ENCODE measurements at places on chromosomes 2 and 18. TPM values are rescaled to one million over a fixed set of nuclear protein-coding genes. Genes with fewer than 3 reads are reported as not detected.

Gene ATP6V1C2
- not detected for total RNA-seq

Gene SRD5A2
- total RNA-seq: 0.64 TPM

Gene IL36B
- not detected for total RNA-seq

Gene EIF2AK2
- total RNA-seq: 32.9 TPM

Gene KCNF1
- 8.4 TPM for total RNA-seq

Gene FLACC1
- total RNA-seq: 1.1 TPM

Gene DNMT3A
- total RNA-seq: 177 TPM

Gene CCDC85A
- total RNA-seq: 16.4 TPM

Gene CDCA7
- 13.0 TPM for total RNA-seq

Gene PSMA8
- not detected for total RNA-seq

Gene KCNK3
- total RNA-seq: not detected

Gene ALPG
- total RNA-seq: not detected

DNA sequence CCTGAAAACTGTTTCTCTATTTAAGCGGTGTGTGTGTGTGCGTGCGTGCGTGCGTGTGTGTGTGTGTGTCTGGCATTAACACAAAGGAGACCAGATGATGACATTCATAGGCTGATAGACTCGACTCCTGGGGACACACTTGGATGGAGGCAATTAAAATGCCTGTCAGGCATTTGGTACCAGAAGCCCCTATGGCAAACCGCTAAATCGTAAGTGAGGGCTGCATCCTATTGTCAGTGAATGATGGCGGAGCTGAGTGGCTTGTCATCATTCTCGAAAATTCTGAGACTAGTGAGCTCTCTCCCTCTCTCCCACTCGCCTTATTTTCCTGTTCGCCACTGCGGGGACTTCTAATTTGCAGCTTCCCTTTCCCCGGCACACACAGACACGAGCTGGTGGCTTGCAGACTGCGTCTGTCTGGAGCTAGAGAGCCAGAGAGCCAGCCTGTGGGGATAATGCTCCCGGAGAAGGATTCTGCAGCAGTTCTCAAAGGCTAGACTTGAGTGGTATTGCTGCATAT is 155.4 kb downstream of the MAP2 start:
- peak; percentile 10 for DNase-seq

- DNase-seq: no peak
Measured at GRCh38 chr2:204946892-204947291, 401.6 kb downstream of the PARD3B start.

DNA sequence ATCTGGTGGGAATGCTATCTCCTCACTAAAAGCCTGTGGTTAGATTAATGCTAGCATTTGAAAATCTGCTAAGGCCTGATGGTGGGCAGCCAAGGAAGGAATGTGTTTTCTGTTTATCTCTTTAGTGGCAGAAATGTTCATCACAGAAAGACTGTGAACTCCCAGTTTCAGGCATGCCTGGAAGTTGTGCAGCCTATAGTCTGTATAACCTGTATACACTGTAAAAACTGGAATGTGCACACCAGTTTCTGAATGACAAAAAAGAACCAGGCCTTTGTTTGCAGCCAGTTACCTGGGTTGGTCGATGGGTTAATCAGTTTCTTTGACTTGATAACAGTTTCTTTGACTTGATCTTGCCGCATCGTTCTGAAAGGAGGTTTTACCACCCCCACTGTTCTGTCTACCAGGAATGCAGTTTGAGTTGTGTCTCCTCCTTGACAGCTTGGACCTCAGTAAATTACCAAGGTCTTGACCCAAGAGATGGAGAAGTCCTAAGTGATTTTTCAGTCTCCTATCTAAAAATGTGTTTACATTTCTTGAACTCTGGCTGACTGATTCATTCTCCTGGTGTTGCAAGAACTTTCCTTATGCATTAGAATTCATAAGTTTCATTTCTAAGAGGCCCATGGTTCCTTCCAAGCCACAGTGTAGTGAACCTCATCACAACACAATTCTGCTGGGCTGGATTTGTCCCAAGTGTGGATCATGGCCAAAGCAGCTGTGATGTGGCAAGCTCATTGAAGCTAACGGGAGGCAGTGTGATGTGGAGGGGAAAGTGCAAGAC is 62.2 kb downstream of the KIAA2012 start:
- no peak for DNase-seq

DNA sequence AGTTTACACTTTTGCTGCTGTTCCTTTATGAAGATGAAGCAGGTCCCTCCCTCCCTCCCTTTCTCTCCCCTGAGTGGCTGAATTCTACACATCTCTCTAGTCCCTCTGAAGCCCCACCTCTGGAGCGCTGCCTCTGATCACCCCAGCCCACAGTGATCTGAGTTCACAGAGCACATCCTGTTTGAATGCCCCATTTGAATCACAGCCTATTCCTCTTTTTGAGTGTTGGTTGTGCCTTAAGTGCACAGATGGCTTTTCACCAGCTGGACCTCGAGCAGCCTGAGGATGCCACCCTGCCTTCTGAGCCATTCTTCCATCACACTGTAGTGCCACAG is 87.1 kb downstream of the ITGB1BP1 start:
- DNase-seq: no peak

DNA sequence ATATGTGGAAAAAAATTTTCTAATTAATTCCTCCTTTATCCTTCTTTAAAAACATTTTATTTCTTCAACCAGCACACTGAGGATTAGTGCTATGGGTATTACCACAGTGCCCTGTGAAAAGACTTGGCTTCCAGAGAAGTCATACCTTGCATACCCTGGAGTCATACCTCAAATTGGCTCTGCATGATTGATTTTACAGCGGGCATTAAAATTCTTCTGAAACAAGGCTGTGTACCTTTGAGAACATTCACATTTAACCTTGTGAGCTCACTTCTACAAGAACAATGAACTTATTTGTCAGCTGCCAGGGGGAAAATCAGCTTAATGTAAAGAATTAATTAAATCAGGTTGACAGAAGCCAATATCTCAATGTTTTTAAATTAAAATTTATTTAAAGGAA is 44.6 kb downstream of the SLC35F5 start:
- no peak for DNase-seq

DNA sequence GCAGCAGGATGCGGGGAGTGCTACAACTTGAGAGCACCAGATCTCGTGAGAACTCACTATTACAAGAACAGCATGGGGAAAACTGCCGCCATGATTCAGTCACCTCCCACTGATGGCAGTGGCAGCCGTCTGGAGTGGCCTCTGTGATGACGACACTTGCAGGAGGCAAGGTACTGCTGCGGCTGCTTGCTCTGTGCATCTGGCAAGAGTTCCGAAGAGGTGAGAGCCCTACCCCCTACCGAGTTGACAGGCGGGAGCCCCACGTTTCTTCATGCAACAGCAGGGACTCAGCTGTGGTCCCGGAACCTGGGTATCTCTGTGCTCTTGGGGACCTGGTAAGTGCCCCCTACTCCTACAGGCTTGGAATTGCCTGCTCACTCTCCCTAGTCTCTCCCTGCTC is 1672.7 kb upstream of the TMEFF2 start:
- DNase-seq: no peak

DNA sequence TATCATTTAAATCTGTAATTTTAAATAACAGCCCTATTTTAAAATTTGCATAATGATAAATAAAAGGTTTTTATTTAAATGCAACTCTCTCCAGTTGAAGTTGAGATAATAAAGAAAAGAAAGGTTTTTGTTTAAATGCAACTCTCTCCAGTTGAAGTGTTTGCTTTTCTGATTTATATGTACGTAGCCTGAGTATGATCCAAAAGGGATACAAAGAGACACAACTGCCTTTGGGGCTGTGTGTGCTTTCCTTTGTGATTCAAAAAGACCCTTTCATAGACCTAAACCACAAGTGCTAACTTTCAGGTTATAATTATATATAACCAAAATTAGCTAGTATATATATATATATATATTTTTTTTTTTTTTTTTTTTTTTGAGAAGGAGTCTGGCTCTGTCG is 76.2 kb upstream of the MFF start:
- DNase-seq: no peak

- DNase-seq: no peak
Measured at GRCh38 chr2:28709101-28709500, 42.5 kb upstream of the PPP1CB start.

DNA sequence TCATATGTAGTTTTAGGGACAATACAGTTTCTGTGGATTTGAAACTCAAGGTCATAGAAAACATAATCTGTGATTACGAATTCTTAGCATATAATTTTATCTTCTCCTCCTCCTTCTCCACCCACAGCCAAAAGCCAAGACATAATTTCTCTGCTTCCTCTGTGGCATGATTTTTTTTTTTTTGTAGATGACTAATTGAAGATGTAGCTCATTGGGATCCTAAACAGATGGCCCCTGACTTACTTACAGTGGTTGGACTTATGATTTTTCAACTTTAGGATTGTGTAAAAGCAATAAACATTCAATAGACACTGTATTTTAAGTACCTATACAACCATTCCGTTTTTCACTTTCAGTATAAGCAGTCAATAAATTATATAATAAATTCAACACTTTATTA is 42.3 kb downstream of the FSIP2 start:
- DNase-seq: no peak

- DNase-seq: no peak
Measured at GRCh38 chr2:237294460-237294859, 119.5 kb downstream of the COL6A3 start.

DNA sequence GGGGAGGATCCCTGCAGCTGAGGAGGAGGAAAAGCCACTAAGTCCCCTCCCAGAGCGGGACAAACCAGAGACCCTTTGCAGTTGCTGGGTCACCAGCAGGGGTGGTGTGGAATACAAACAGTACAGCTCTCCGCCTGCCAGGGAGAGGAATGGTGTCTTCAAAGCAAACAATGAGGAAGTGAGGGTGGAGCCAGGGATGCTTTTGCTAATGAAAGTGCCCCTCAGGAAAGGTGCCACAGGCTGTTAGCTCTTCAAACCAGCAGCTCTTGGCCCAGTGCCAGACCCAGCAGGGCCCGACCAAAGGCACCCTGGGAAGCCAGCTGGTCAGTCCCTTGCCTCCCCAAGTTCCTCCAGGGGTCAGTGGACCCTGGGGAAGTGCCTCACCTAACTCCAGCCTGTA is 102.8 kb downstream of the HIBCH start:
- peak; percentile 22 for DNase-seq

- no peak for DNase-seq
Measured at GRCh38 chr2:74269667-74270066, 71.3 kb downstream of the MTHFD2 start.

- no peak for DNase-seq
Measured at GRCh38 chr2:111143843-111144198, 23.1 kb downstream of the BCL2L11 start.

GRCh38 chr2:24512404-24512803 is 21.4 kb downstream of the NCOA1 start:
- DNase-seq: no peak

GRCh38 chr2:12774395-12774727 is 57.6 kb downstream of the TRIB2 start:
- no peak for DNase-seq

DNA sequence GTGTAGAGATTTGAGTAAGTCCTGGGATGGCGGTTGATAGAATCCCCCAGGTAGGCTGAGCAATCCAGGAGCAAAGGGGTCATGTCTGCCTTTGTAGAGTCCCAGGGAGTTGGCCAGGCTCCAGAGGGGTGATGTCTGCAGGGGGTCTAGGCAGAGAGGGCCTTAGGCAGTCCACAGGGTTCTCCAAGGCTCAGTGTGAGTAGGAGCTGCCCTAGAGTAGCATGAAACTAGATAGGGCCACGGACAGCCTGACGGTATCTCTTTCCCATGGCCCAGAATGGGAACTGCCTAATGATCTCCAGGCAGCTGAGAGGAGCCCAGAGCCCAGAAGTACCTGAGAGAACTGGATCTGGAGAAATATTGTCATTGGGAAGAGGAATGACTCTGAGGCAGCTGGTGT is 9.0 kb upstream of the FAM136A start:
- DNase-seq: no peak

DNA sequence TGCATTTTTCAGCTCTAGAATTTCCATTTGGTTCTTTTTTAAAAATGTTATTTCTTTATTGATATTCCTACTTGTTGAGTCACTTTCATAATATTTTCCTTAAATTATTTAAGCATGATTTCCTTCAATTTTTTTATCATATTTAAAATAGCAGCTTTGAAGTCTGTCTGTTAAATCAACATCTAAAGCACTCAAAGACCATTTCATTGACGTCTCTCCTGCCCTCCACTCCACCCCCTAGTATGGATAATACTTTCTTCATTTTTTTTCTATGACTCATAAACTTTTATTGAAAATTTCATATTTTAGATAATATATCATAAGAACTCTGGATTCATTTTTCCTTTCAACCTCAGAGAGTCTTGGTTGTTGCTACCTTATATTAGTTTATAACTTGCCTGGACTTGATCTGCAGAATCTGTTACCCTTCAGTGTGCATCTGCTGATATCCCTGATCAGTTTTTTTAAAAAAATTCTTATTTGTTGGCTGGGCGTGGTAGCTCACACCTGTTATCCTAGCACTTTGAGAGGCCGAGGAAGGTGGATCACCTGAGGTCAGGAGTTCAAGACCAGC is 59.0 kb upstream of the ZNF396 start:
- no peak for DNase-seq

DNA sequence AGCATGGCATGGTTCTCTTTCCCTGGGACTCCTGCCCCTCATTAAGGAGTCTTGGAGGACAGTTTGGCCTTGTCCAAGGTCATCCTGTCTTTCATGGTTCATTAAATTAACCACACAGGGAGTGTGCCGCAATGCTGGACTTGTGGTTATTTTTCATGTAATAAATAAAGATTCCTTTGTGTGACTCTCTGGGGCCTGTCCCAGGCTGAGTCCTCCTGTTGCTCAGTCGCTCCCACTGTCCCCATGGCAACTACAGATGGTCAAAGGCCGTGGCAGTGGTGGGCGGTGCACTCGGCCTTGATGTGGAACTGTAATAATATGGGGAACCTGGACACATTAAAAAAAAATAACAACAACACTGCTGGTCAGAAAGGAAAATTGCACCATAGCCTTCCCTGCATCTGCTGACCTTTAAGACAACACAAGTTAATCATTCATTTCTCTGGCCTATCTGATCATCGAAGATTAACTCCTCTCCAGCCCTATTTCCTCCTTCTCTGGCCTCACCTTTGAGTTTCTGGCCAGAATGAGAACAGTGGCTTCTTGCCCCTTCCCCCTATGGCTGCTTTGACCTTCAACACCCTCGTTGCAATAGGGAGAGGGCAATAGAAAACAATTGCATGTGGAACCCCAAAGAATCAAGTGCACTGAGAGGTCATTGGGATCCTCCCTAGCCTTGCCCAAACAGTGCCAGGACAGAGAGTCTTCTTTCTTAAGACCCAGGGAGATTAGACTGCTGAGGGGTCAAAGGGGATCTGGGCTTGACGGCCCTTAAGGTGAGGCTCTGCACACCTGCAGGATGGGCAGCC is 44.7 kb downstream of the PSD4 start:
- DNase-seq: no peak

DNA sequence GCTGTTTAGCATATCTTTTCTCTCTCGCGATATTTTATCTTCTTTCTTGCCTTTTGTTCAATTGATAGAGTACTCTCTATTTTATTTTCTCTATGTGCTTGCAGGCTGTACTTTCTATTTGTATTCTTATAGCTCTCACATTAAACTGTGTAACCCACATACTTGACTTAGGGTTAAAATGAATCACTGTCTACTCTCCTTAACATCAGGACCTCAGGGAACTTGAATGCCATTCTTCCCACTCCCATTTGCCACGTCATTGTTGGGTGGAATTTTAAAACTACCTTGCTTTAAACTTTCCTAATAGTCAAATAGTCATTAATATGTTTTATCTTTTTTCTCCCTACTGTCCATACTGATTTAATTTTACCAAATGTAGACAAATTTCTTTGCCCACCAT is 269.7 kb downstream of the ALPK2 start:
- no peak for DNase-seq
